ENCODE measurements at places on chromosomes 2 and 18.

GRCh38 chr2:98102878-98103277 is 15.9 kb downstream of the VWA3B start:
- no peak for DNase-seq

DNA sequence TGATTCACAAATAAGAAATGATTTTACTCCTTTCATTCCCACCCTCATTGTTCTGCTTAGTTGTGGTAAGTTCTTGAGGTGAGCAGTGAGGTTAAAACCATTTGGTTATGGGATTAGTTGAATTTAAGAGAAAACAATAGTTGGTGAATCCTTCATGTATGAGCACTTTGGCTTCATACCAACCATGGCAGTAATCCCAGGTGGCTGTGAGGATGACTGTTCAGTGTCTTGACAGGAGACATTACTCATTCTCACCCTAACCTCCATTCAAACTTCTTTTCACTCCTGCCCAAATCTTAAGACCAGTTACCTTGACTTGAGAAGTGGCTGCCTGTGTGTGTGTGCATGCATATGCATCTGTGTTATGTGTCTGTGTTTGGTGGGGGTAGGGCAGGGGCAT is 143.1 kb downstream of the SETBP1 start:
- DNase-seq, result no peak

GRCh38 chr2:143469323-143469722 is 340.1 kb downstream of the ARHGAP15 start:
- DNase-seq, result no peak

DNA sequence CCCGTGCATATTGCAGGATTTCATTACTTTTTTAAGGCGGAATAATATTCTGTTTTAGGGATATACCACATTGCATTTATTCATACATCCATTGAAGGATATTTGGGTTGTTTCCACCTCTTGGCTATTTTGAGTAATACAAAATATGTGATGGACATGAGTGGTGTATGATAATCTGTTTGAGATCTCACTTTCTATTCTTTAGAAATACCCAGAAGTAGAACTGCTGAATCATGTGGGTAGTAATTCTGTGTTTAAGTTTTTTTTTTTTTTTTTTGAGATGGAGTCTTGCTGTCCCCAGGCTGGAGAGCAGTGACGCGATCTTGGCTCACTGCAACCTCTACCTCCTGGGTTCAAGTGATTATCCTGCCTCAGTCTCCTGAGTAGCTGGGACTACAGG is 201.4 kb downstream of the NYAP2 start:
- no peak for DNase-seq

DNA sequence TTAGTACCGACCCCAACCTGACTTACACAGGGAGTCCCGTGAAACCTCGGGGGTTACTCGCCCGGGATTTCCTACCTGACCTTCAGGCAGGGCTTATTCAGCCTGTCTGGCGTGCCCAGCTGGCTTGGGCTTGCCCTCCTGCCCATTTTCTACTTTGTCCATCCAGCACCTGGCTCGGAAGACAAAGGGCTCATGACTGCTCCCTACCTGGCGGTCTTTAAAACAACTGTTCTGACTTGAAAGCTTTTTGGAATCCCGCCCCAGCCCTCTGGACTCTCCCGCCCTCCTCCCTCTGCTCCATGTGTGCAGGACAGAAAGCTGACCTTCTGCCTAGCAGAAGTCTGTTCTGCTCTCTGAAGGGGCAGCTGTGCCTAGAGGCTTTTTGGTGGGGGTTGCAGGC is 43.1 kb downstream of the ACKR3 start:
- DNase-seq, result no peak

Data from NCI-H460 (cell line).